Stimulated activated CD8-positive, alpha-beta memory T cell treated with anti-CD3 and anti-CD28 coated beads, Interleukin-4, amount 100 ng/mL, for 4 hours (primary cell): ENCODE measurements at places on chromosomes 12 and 14.
A peak's percentile ranks its signal among the peaks of the same experiment; 100 is the strongest.

GRCh38 chr12:57280211-57281062, 29.4 kb upstream of the STAC3 start:
- peak; percentile 40 for DNase-seq

GRCh38 chr12:21925296-21925913, 15.8 kb downstream of the ABCC9 start:
- no peak for DNase-seq

GRCh38 chr14:75469606-75470237, 41.9 kb downstream of the JDP2 start:
- DNase-seq: no peak

DNA sequence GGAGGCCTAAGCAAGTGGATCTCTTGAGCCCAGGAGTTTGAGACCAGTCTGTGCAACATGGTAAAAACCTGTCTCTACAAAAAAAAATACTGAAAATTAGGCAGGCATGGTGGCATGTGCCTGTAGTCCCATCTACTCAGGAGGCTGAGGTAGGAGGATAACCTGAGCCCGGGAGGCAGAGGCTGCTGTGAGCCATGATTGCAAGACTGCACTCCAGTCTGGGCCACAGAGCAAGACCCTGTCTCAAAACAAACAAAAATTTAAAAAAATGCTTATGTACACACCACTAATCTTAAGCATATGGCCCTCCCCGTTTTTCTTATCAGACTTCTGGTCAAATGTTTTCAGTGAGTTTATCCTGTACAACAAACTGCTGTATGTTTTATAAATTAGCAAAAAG, 1.7 kb upstream of the GNPNAT1 start:
- no peak for DNase-seq

DNA sequence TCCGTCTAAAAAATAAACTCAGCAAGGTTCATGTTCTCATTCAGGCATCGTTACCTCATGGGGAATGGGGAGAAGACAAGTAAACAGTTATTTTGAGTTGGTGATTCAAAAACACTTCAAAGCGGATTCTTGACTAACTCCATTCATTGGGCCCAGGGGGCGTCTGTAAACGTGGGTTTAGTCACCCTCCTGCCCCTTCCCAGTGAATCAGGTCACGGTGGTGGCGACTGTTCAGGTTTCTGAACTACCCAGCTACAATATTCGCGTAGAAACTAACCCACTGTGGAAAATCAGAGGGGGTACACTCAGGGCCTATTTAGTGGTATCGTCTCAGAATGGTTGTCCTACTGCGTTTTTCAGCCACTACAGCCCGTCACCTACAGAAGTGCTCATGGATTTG, 15.2 kb downstream of the OR6S1 start:
- no peak for DNase-seq
